H1 (cell line): ENCODE measurements at places on chromosomes 5 and 9. TPM values are rescaled to one million over a fixed set of nuclear protein-coding genes. Genes with fewer than 3 reads are reported as not detected.

Gene SPATA31A3
- total RNA-seq = not detected in 2 replicates

Gene PCDHA5
- 0.52 and 0.76 TPM in 2 replicates for total RNA-seq

Gene PLPP7
- total RNA-seq = 3.4 TPM in 2 replicates

Gene GFI1B
- 0.09 and 0.71 TPM in 2 replicates for total RNA-seq

DNA sequence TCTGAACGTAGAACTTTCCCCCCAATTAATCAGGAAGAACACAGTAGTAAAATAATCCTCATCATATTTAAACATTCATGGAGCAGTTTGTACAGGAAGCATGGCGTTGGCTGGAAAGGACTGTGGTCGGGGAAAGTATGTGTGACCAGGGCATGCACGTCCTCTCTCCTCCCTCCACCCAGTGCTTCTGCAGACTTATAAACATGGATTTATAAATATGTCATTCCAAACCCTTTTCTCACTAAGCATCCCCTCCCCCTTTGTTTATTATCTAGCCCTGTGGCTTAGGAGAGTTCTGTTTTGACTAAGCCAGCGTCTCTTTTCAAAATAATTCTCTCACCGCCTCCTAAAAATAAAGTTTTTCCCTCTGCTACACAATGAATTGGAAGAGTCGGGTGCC, 70.4 kb upstream of the DAP start:
- no peak for DNase-seq
- no peak overlapping the region for H3K27ac ChIP-seq
- no peaks in the 10 kb centered on the region for H3K27me3 ChIP-seq
- H3K36me3 ChIP-seq = no peaks in the 10 kb centered on the region
- no peaks in the 10 kb centered on the region for H3K4me1 ChIP-seq

DNA sequence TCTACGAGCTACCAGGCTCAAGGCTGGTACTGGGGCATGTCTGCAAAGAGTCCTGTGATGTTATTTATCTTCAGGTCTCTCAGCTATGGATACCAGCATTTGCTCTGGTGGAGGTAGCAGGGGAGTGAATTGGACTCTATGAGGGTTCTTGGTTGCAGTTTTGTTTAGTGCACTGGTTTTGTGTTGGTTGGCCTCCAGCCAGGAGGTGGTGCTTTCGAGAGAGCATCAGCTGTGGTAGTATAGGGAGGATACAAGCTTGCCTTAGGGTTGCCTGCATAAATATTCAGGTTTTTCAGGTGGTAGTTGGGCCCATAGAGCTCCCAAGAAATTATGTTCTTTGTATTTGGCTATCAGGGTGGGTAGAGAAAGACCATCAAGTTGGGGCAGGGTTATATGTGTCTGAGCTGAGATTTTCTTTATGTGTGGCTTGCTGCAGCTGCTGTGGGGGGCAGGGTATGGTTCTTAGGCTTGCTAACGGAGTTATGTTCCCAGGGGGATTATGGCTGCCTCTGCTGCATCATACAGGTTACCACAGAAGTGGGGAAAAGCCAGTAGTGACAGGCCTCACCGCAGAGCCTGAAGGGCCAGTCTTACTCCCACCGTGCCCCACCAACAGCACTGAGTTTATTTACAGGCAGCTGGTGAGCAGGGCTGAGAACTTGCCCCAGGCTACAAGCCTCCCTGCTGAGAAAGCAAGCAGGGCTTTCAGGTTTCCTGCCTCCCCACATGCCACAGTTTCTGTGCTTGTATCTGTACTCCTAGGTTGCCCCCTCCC, 9.7 kb upstream of the RIOK2 start:
- H3K27me3 ChIP-seq = no peaks in the 10 kb centered on the region
- no peak overlapping the region for H3K27ac ChIP-seq
- no peaks in the 10 kb centered on the region for H3K4me1 ChIP-seq
- no peak for DNase-seq
- H3K36me3 ChIP-seq = no peaks in the 10 kb centered on the region

DNA sequence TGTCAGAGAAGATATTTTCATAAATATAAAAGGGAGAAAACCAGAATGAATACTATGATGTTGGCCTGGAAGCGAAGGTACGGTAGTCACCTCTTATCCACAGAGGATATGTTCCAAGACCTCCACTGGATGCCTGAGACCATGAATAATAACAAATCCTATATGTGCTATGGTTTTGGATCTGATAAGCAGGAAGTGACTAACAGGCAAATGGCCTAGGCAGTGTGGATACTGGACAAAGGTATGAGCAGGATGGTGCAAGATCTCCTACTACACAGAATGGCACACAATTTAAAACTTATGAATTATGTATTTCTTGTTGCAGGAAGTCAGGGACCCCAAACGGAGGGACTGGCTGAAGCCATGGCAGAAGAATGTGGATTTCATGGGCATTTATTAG, 48.2 kb downstream of the ADAMTS12 start:
- no peak overlapping the region for H3K27ac ChIP-seq
- H3K4me1 ChIP-seq = no peaks in the 10 kb centered on the region
- 0 out of 2 replicates have a peak, but pooled peaks cover 6% of the 10 kb centered on the region for H3K36me3 ChIP-seq
- no peaks in the 10 kb centered on the region for H3K27me3 ChIP-seq
- DNase-seq = no peak
- H3K4me3 ChIP-seq = no peak overlapping the region

DNA sequence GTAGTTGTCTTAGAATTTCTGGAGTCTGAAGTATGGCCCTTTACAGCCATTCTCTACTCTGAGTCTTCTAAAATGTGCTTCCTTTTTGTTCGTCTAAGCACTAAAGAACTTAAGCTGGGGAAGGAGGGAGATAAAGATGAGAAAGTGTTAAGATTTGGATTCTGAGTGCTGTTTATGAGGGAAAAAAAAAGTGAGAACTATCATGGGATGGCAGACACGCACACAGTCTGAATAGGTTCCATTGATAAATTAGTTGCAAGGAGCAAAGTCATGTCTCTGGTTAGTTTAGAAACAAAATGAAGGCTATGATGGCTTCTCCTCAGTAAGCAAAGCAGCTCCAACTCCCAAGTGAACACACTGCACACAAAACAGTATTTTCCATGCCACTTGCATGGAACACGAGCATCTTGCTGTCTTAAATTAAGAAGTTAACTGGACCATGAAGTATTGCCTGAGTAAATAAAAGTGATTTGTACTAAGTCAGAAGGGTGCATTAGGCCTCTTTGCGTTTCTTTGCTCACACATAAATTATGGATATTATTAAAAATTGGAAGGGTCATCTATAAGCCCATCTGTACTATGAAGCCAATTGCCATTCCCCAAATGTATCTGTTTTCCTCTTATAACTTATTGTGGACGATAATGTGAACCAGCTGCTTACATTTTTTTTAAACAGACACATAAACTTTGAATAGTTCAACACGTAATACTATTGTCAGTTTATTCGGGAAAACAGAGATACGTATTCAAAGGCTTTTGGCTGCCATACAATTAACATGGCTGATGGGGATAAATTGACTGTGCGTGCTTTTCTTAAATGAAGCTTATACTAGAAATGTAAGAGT, 199.3 kb downstream of the SGCD start:
- no peak overlapping the region for H3K4me3 ChIP-seq
- no peaks in the 10 kb centered on the region for H3K4me1 ChIP-seq
- H3K36me3 ChIP-seq = no peaks in the 10 kb centered on the region

DNA sequence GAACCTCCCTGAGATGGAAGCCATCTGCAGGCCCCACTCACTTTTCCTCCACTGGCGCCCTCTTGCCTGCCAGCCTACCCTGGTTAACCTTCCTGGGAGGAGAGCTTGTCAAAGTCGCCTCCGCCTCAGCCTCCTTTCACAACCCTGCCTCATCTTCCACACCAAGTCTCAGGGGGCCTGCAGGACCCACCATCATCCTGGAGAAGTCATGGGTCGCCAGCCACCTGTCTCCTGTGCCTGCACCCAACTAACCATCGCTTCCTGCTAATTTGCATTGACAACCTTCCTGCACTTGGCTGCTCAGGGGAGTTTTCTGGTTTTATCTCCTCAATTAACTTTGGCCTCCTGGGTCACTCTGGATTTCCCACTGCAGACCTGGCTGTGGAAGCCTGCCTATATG, 52.8 kb upstream of the GRHPR start:
- H3K36me3 ChIP-seq = no peaks in the 10 kb centered on the region
- H3K4me1 ChIP-seq = 0 out of 2 replicates have a peak, but pooled peaks cover 2% of the 10 kb centered on the region
- DNase-seq = no peak
- no peak overlapping the region for H3K4me3 ChIP-seq
- no peak overlapping the region for H3K27ac ChIP-seq

DNA sequence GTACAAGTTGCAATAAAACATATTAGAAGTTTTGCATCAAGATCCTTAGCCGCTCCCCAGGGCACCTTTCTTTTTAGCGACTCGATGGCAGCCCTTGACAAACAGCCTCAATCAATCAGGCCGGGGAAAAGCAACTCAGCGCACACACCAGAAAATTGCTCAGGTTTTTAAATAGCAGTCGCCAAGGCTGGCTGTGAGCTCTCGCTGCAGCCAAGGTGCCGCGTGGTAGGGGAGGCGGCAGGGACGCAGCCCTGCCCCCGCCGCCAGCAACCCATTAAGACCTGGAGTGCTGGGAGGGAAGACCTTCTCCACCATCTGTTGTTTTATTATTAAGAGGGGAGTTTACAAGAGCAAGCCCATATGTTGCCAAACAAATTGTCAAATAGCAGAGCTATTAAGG, 22.6 kb downstream of the ASS1 start:
- H3K27ac ChIP-seq = no peak overlapping the region
- no peaks in the 10 kb centered on the region for H3K36me3 ChIP-seq
- no peaks in the 10 kb centered on the region for H3K27me3 ChIP-seq
- no peak overlapping the region for H3K4me3 ChIP-seq

DNA sequence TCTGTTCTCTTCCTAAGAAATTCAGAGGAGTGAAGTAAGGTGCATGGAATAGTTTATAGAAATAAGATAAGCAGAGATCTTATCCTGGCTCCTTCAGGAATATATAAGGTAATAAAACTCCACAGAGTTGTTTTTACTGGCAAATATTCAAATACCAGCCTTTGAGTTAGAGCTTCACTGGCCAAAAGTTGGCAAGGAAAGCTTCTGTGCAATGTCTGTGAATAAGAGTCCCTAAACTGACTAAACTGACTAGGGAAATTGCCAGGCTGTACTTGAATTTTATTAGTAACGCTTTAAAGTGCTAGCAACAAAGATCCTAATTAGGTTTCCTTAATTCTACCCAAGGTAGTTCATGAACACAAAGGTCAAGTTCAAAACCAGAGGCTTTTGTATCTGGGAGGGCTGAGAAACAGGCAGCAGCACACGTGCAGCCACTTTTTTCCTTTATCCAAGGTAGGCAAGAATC, 131.1 kb upstream of the MPDZ start:
- H3K27ac ChIP-seq = no peak overlapping the region
- H3K36me3 ChIP-seq = no peaks in the 10 kb centered on the region
- no peak overlapping the region for H3K4me3 ChIP-seq
- no peaks in the 10 kb centered on the region for H3K27me3 ChIP-seq

DNA sequence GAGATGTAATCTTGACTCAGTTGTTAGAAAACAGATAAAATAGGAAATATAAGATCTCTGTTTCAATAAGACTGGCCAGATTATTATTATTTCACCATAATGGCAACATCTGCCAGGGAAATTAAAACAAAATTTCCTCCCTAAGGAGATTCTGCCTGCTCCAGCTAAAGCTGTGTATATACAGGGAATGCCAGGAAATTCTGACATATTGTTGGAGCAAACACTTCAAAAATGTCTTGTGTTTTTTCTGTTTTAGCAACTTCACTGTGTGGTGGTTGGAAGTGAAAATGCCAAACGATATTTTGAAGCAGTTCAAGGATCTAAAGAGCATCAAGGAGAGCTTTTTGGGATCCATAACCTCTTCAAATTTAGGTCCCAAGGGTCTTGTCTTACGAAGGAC, 90.8 kb downstream of the ERCC6L2 start:
- no peak overlapping the region for H3K27ac ChIP-seq
- no peaks in the 10 kb centered on the region for H3K36me3 ChIP-seq
- no peak for DNase-seq
- no peak overlapping the region for H3K4me3 ChIP-seq

- no peak for DNase-seq
- H3K36me3 ChIP-seq = no peaks in the 10 kb centered on the region; the same call in 1 of the 2 replicates
- H3K4me1 ChIP-seq = no peaks in the 10 kb centered on the region
- no peak overlapping the region for H3K4me3 ChIP-seq
Observed at GRCh38 chr9:111676116-111676515, 14.7 kb downstream of the GNG10 start.
